ENCODE measurements at places on chromosomes 16 and 17. TPM values are rescaled to one million over a fixed set of nuclear protein-coding genes. Genes with fewer than 3 reads are reported as not detected.

The ANKRD11 gene
- total RNA-seq, result 143 TPM

- DNase-seq, result peak; percentile 36
Observed at GRCh38 chr17:7745748-7746470, 28.4 kb downstream of the DNAH2 start.

- DNase-seq, result no peak
Observed at GRCh38 chr16:65098916-65099315, 22.9 kb downstream of the CDH11 start.

- DNase-seq, result peak; percentile 50
Observed at GRCh38 chr16:80347900-80348299, 192.9 kb upstream of the DYNLRB2 start.

- DNase-seq, result no peak
Observed at GRCh38 chr17:73379826-73380225, 68.0 kb upstream of the CDC42EP4 start.

- DNase-seq, result no peak
Observed at GRCh38 chr17:46150216-46150963, 42.8 kb downstream of the KANSL1 start.

DNA sequence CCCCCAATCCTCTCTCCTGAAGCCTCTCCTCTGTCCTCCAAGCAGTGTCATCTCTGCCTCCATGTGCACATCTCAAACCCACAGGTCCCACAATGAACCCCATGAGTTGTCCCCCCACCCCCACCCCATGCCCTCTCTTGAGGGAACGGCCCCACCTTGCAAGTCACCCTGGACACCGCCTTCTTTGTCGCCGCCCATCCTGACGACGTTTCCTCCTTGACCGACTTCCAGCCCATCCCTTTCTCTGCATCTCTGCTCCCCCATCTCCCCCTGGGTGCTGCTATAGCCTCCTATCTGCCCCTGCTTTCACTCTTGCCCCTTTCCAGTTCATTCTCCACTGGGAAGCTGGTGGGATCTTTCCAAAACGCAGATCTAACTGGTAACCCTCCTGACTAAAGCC lies 1.7 kb upstream of the SPATA20 start:
- DNase-seq, result no peak

DNA sequence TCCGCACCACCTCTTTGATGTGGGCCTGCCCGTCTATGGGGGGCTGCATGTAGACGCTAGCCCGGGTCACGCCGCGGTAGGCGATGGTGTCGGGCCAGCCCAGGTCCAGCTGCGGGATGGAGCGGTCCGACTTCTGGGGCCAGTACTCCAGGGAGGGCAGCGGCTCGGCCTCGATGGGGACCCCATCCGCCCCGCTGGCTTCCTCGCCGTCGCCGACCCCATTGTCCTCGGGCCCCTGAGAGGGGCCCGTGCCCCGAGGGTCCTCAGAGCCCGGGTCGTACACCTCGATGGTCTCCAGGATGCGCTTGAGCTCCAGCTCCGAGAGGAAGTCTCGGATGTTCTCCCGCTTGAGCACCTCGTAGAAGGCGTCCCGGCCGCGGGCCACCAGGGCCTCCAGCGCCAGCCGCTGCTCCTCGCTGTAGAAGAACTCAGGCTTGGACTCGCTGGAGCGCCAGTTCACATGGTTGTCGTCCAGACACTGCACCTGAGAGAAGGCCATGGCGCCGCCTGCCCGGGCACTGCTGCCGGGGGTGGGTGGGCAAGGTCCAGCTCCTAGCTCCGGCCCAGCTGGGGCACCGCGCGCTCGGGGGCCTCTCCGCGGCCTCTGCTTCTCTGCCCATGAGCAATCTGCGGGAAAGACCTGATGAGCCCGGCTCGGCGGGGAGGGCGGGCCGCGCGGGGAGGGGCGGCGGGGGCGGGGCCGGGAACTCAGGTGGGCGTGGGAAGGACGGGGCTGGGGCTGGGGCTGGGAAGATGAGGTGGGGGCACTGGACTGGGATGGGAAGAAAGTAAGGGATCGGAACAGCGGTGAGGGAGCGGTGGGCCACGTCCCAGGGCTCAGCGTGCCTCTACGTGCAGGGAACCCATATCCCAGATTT lies 782 bp downstream of the FAM83G start:
- DNase-seq, result peak; percentile 26

GRCh38 chr16:777826-778225 lies 10.4 kb downstream of the RPUSD1 start:
- no peak for DNase-seq

- no peak for DNase-seq
Observed at GRCh38 chr17:79947351-79948031, 88.2 kb downstream of the TBC1D16 start.

GRCh38 chr17:59409336-59410048 lies 78.0 kb downstream of the YPEL2 start:
- DNase-seq, result no peak

- DNase-seq, result no peak
Observed at GRCh38 chr17:32596628-32597027, 109.8 kb downstream of the CDK5R1 start.

GRCh38 chr17:50063561-50064252 lies 7.8 kb downstream of the ITGA3 start:
- DNase-seq, result no peak

- DNase-seq, result peak; percentile 40
Observed at GRCh38 chr16:87317750-87318644, 805 bp upstream of the C16orf95 start.

DNA sequence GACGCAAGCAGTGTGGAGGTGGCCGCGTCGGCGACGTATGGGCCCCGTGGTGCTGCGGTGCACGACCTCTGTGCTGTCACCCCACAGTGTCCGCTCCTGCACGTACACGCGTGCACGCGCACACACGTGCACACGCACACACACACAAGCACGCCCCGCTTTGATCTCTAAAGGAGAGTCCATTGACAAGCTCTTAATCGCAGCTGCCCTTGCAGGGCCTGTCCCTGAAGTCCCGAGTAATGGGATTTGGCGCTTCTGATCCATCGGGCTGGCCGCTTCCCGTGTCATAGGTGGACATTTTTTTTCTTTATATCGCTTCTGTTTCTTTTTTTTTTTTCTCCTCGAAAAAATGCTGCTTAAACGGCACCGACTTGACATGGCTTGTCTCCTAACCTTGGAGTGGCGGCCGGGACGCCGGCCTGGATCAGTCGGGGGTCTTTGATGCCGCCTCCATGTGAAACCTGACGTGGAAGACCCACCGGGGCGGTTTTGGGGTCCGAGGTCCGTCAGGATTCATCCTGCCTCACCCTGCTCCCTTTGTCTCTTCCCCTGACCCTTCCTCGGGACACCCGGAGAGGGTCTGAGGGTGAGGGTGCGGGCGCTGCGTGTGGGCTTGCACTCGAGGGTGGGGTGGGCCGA lies 8.3 kb upstream of the AXIN1 start:
- DNase-seq, result no peak

DNA sequence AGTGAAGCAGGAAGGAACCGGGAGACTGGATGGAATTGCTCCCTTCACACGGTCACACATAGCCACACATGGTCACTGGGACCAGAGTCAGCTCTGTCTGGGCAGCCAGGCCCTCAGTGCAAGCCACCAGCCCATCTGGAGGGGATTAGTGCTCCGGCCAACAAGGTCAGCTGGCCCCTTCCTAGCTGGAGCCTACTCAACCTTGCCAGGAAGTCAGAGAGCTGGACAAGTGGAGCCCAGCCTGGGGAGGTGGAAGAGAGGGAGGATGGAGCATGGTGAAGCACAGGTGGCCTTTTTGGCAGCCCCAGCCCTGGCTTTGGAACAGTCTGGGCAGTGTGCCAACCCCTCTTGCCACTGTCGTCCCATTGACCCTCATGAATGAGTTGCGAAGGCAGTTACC lies 3.7 kb upstream of the CACNA1G start:
- DNase-seq, result no peak

GRCh38 chr16:61432421-61432820 lies 603.8 kb downstream of the CDH8 start:
- no peak for DNase-seq

Measured in mucosa of gallbladder (tissue), 1 donor.